Type B pancreatic cell (in vitro differentiated cells): ENCODE measurements at places on chromosomes 7 and 10. TPM values are rescaled to one million over a fixed set of nuclear protein-coding genes. Genes with fewer than 3 reads are reported as not detected.
A peak's percentile ranks its signal among the peaks of the same experiment; 100 is the strongest.

DNA sequence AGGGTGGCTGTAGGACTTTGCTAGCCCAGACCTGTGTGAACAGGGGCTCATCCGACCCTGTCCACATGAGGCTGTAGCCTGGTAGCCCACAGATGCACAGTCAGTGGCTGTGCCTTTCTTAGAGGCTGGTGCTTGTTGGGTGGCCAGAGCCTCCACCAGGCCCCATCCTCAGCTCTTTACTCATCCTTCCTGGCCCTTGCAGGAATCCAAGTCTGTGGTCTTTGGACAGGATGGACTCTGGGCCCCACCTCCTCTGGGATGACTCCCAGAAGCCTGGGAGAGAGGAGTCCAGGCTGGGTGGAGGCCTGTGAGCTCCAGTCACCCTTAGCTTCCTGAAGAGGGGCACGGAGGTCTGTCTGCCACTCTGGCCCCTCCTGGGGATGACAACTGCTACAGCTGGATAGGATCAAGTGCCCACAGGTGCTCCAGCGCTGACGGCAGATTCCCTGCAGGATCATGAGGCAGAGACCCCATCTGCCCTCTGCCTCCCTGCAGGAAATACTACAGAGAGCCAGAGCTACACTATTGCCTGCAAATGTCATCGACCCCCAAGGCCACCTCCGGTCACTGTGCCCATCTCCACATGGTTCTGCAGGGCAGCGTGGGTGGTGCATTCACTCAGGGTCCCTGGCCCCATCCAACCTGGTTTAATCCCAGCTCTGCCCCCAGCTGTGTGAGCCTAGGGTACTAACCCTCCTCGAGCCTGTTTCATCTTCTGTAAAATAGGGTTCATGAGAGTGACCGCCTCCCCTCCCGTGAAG lies 114.5 kb downstream of the PTPN20 start:
- no peak for DNase-seq

DNA sequence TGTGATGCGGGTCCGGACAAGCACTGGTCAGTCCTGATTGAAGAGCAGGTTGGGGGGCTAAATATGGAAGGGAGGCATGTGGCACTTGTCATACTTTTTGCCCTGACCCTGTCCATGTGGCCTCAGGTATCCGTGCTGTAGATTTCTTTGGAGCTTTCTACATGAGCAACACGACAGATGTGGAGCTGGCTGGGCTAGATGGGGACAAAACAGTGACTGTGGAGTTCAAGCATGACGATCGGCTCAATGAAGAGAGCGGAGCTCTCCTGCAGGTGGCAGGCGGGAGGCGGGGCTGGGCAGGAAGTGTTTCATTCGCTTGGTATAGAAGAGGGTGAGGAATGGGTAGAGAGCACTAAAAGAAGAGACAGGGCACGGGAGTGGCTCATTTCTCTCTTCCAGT lies 13.0 kb upstream of the CHCHD1 start:
- no peak for DNase-seq

DNA sequence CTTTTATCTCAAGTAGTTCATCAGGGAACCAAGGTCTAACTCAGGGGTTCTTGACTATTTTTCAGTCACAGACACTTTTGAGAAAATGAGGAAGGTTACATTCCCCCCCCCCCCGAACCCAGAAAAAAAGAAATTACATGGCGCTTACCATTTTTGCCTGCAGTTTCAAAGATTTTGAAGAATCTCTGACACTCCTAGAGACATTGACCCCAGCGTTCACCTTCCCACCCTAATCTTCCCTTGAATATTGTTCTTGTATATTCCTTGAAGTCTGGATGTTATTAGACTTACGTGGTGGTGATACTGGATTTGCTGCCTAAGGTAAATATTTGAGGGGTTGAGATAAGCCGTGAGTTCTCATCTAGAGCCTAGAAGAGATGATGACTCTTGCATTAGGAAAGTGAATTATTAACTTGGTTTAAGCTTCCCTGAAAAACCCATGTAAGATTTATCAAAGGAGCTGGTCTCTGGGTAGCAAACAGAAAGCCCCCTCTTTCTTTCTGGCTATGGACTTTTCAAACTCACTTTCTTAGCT lies 245.7 kb upstream of the FOXK1 start:
- DNase-seq, result peak; percentile 4

DNA sequence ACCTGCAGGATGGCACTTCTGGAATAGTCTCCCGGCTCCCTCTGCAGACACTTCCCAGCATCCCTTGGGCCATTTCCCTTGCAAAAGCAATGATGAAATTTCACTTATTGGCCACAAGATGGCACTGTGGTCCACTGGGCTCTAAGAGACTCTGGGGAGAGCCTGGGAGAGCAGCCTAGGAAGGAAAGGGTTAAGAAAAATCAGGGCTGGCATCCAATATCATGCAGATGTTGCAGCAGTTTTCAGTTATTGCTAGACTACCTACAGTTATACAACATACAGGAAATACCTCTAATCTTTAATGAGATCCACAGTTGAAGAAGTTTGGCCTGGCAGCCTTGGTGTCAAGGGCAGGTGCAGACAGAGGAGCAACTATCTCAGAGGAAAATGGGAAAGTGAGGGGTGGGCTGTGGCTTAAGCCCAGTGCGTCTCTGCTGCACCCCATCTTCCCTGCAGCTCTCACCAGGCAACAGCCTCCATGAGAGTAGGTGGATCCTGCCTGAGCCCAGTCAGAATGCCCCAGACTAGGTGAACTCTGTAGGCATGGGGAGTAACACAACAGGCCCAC lies 100.2 kb upstream of the PRSS58 start:
- no peak for DNase-seq

DNA sequence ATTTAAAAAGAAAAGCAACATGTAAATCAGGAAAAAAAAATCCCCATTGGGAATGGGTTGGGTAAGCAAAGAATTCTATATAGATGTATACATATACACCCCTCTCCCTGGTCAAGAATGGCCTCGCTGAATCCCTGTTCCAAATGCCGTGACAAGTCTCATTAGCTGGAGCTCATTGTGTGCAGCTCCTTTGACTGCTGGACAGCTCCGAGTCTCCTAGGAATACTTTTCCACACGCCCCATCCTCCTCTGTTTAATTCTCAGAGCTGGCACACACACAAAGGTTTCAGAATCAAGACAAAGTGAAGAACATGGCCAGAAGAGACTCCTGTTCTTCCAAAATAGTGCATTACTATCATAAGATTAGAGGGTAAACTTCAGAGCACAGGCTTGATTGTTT lies 130.9 kb upstream of the MKLN1 start:
- DNase-seq, result no peak

DNA sequence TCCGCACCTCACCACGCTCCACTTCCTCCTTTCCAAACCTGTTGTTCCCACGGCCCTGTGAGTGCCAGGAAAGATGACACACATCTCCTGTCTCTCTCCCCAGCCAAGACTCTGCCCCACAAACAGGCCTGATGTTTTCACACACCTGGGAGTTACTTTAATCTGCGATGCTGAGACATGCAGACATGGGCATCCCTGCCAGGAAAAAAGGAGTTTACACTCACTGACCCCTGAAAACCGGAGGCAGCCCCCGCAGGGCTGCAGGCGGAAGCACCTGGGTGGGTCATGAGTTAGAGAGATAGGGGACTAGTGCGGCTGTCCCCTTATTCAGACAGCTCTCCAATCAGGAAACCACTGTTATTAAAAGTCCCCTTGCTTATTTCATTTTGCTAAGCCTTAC lies 106.4 kb upstream of the CARD11 start:
- DNase-seq, result no peak

- DNase-seq, result no peak
These were observed 123.0 kb upstream of the TNRC18 start for GRCh38 chr7:5546626-5547025.

DNA sequence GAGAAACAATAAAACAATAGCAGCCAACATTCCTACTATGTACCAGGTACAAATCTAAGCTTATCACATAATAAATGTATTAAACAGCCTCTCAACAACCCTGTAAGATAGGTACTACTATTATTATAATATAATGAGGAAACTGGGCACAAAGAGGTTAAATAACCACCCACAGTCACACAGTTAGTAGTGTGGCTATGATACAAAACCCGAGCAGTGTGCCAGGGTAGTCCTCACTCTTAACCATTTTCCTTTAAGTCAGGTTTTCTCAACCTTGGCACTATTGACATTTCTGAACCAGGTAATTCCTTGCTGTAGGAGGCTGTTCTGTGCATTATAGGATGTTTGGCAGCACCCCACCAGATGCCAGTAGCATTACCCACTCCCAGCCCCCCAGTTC lies 48.8 kb downstream of the DNAJC1 start:
- DNase-seq, result no peak

DNA sequence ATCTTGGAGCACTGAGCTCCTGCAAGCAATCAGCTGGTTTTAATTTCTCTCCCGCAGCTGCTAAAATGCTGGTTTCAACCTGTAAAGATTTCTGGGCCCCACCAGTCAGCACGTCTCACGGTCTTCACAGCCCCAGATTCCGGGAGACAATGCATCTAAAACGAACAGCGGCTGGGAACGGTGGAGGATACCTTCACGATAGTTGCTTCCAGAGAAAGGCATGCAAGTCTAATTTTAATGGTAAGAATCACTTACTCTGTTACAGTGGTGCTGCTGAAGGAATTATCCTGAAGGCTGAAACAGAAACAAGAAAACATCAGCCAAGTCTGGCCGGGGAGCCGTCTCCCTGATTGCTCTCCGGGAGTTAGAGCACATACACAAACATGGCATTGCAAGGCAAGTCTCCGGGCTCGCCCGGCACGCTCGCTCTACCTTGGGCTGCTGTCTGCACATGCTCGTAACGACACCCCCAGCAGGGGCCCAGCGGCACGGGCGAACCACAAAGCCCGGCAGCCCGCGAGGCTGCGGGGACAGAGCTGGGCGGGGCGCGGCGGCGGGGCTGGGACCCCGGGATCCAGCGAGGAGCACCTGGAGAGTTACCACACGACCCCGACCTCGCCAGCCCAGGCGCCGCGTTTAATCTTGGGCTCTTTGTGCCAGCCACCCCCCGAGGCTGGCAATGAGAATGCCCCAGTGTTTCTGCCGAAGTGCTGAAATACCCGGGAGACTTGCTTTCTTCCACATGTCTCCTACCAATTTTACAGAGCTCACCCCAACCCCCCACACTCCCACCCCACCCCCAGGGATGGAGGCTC lies at the start of gene FAM13C:
FAM13C (minus strand) TSS at position 406 of the 815 bp plus-strand sequence; CDS start at position 317, 89 bp downstream.
- DNase-seq, result peak; percentile 84

GRCh38 chr10:110370006-110370405 lies 65.3 kb upstream of the SMNDC1 start:
- DNase-seq, result no peak

GRCh38 chr7:79529214-79529880 lies 75.9 kb upstream of the MAGI2 start:
- no peak for DNase-seq

- DNase-seq, result no peak
These were observed 267.1 kb upstream of the FZD8 start for GRCh38 chr10:35909121-35909720.

- no peak for DNase-seq
These were observed 5.3 kb downstream of the PTPN12 start for GRCh38 chr7:77542409-77542808.

DNA sequence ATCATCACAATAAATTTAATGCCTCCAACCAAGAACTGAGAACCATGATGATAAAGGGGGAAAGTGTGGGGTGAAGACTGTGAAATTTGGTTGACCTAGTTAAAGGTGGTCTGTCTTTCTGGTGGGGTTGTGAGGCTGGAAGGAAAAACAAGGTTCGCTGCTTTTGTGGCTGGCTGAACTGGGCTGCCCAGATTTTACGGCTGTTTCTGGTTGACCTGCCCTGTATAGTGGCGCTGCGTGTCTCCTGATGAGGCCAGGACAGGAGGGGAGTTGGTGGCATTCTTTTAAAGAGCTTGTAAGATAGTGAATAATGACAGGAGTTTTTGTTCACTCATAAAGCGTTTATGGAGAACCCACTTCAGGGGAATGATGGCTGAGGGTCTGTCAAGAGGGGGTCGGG lies 101.8 kb downstream of the CYP26A1 start:
- DNase-seq, result no peak

GRCh38 chr7:138853448-138853847 lies 55.5 kb upstream of the ATP6V0A4 start:
- no peak for DNase-seq

GRCh38 chr7:153158149-153158548 lies 398.6 kb downstream of the ACTR3B start:
- no peak for DNase-seq

GRCh38 chr10:5504146-5505072 lies 5.0 kb upstream of the CALML5 start:
- no peak for DNase-seq

DNA sequence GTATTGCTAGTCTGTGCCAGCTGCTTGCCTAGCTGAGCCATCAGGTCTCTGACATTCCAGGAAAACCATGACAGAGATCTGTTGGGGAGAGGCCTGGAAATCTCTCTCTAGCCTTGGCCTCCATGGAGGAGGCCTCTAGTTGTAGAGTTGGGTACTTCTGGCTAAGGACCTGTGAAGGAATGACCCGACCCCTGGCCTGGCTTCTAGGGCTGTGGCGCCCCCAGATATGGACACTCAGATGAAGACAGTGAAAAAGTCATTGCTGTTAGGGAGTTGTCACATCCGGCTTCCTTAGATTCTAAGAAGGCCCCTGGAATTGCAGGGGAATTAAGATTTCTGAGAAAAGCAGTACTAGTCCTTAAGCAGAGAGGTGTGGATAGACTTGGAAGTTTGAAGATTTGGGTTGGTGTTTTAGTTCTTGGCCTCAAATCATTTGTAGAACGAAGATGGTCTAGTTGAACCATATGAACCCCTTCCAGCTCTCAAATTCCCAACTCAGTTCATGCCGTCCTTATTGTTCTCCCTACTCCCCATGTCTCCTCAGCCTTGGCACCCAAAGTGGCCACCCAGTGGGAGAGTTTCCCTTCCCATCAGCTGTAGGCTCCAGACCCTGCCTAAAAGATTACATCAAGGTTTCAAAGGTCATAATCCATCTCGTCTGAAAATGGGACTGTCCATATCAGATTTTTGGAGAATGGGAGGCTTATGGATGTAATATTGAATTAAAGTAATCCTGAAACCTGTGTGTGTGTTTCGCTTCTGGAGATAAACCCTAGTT lies 7.0 kb downstream of the HHEX start:
- DNase-seq, result no peak

GRCh38 chr10:94293354-94293753 lies 69.4 kb downstream of the NOC3L start:
- no peak for DNase-seq

DNA sequence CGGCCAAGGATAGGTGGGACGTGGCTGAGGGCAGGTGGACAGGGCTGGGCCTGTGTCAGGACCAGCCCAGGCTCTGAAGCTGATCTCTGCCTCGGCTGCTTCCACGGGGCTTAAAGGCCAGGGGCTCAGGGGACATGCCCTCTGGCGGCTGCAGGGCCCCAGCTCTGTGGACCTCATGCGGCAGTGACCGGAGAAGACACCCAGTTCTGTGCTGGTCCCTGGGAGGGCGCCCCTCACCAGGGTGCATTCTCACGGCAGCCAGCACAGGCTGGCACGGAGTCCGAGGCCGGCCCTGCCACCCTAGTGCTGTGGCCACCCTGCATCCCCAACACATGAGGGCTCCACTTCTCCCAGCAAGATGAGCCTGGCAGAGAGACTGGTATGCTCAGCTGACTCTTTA lies 30.3 kb downstream of the YKT6 start:
- no peak for DNase-seq

GRCh38 chr7:30201921-30202320 lies 67.1 kb downstream of the MTURN start:
- no peak for DNase-seq

- no peak for DNase-seq
These were observed 202.3 kb upstream of the KLF6 start for GRCh38 chr10:3987143-3987974.

Gene RPEL1
- not detected in 2 replicates for total RNA-seq

Gene ST8SIA6
- 1.0 and 1.8 TPM in 2 replicates for total RNA-seq

Gene ARHGAP22
- total RNA-seq, result 4.1 and 5.1 TPM in 2 replicates

Gene GPR15LG
- 0.70 and 0.98 TPM in 2 replicates for total RNA-seq

Gene SPOCK2
- 13.8 TPM in 2 replicates for total RNA-seq

Gene HMX3
- 0.77 TPM in 1 of 2 replicates, not detected in the other for total RNA-seq

Gene ZNF722
- total RNA-seq, result not detected in 2 replicates

Gene DNAAF5
- total RNA-seq, result 42.4 and 45.6 TPM in 2 replicates
